ENCODE measurements at places on chromosomes 5 and 9.

DNA sequence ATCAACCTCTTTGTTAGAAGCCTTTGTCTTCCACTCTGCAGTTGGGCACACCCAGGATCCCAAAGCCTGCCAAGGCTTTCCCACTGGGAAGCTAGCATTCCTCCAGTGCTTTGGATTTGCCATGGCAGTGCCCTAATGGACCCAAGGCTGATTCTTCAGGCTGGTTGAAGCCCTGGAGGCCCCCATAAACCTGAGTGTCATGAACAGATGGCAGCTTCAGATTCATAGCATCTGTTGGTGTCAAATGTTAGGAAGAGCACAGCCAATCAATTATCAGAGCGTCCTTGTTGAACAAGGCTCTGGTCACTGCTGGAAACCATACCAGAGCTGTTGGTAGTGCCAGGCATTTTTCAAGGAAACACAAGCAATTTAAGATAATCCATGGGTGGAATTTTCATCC lies 241.1 kb upstream of the KLF4 start:
- no peak for DNase-seq

DNA sequence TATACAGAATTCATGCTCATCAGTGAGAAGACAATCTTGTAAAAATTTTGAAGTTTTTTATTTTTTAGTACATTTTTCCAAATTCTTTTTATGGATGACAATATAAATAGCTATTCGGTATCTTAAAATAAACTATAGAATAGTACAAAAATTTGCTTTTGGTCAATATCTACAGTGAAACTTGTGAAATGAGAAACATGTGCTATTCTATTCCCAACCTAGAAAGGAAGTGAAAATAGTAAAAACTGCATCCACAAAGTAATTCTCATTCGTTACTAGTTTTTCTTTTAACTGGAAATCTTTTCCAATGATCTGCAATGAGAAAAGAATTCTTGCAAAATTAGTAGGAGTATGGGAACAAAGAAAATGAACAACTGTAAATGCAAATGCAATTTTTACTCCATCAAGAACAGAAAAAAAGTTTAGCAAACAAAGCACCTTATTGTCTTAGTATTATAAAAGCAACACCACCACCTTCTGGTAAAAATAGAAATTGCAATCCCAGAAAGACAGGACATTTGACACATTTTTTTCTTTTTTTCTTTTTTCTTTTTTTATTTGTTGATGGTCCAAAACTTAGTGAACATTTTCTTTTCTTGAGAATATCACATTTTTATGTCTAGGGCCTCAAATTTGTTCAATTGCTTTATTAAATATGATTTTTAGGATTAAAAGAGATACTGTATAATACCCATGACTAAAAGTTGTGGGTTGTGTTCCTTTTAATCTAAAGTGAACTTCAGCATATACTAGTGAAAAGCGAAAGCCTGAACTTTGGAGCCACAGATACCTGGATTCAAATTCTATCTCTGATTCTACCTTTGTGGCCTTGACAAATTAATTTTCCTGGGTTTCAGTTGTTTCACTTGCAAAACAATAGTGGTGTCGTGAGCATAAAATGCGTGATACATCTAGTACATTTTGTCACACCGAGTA lies 72.3 kb downstream of the SLCO4C1 start:
- peak; percentile 68 for DNase-seq

GRCh38 chr9:18678821-18679590 lies 205.1 kb downstream of the ADAMTSL1 start:
- DNase-seq: no peak

GRCh38 chr9:129227843-129228189 lies 49.8 kb upstream of the IER5L start:
- DNase-seq: no peak

DNA sequence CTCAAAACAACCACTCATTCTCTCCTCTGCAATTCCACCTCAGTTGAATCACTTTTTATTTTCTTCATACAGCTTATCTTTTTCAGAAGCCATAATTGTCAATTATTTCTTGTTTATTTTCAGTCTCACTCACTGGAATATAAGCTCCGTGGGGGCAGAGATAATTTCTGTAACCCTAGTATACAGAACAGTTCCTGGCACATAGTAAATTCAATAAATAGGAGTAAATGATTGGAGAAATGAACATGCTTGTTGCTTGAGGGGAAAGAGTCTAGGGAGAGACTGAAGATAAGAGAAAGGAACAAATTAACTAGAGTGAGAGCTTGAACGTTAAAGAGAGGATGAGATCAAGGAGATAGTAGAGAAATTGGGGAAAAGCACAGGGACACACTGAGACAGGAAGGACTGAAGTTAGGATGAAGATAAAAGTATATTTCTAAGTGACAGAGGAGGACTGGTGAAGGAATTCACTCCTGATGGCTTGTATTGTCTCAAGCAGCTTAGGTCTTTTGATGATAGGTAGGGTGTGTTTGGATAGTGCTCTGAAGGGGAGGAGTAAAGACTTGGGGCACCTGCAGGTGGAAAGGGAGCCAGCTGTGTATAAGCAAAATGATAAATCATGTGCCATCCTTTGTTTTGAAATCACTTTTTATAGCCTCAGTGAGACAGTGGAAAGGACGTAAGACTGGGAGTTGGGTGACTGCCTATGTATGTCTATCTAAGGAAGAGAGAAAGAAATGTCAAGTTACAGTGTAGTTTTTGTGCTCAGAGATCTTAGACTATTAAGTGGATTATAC lies 2.2 kb downstream of the NAA35 start:
- DNase-seq: no peak

All from SW480 (cell line).